Left renal pelvis (tissue), 4 donors: ENCODE measurements at places on chromosomes 2 and 18.
A peak's percentile ranks its signal among the peaks of the same experiment; 100 is the strongest.

DNA sequence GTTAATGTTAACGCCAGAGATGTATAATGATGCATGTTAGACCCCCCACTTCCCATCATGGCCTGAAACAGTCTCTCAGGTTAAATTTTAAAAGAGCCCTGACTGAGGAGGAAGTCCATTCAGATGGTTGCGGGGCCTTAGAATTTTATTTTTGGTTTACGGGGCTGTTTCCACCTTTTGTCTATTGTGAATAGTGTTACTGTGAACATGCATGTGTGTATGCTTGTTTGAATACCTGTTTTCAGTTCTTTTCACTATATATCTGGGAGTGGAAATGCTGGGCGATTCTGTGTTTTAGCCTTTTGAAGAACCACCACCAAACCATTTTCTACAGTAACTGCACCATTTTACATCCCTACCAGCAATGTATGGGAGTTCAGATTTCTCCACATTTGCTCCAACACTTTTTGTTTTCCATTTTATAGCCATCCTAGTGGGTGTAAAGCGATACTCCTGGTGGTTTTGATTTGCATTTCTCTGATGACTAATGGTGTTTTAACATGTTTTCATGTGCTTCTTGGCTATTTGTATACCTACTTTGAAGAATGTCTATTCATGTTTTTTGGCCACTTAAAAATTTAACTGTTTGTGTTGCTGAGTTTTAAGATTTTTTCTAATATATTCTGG, 133.0 kb downstream of the MYO3B start:
- DNase-seq = no peak

DNA sequence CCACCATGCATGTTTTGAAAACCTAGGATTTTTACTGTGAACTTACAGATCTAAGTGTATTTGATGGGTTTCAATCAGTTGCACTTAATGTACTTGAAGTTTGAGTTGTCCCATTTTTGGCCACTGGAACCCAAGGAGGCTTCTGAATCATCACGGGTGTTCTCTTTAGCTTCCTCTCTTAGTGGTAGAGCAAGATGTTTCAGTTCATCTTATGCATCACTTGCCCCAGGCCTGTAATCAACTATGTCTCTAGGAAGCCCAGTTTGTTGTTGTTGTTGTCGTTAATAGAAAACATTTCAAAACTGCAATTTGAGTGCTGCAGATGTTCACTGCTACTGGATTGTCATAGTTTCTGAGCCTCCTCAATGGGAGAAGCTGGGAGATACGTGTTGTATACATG, 97.0 kb downstream of the FHOD3 start:
- DNase-seq = no peak

DNA sequence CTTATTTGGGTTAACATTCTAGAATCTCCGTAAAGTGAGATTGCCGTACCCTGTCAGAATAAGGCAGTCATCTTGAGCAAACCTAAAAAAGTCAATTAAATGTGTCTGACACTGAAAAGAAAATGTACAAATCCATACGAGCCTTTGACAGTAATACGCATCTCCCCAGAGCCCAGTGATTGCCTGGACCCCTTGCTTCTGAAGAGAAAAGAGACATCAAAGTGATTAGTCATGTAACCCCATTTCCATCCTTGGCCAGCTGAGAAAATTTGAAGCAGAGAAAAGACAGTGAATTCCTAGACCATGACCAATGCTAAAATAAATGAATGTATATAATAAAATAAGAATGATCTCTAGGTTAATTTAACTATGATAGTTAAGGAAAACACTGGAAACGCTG, 1499.4 kb downstream of the SUCLG1 start:
- DNase-seq = no peak

- DNase-seq = no peak
Measured at GRCh38 chr18:2958819-2959298, 54.1 kb downstream of the LPIN2 start.

GRCh38 chr2:217413193-217413592, 553.3 kb upstream of the TNP1 start:
- DNase-seq = no peak

GRCh38 chr18:65380571-65380970, 370.2 kb upstream of the CDH7 start:
- DNase-seq = no peak

DNA sequence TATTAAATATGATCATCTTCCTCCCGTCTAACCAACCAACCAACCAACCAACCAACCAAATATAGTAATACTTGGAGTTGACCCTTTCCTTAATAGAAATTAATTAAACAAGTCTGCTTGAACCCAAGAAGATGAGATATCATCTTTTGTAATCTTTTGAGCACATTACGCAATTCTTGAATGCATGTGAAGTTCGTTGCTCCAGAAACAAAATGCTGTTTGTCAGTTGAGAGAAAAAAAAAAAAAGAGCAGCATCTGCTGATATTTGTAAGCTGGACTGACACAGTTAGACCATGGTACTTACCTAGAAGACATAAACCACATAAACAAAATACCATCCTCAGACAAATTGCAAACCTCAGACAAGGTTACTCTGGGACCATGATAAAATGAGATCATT, 9.2 kb upstream of the SERPINB2 start:
- no peak for DNase-seq

GRCh38 chr2:165105926-165106325, 97.9 kb downstream of the SCN3A start:
- no peak for DNase-seq

GRCh38 chr2:241905716-241906377, 36.3 kb downstream of the RTP5 start:
- DNase-seq = no peak

GRCh38 chr2:192574552-192574951, 379.8 kb upstream of the TMEFF2 start:
- DNase-seq = no peak

DNA sequence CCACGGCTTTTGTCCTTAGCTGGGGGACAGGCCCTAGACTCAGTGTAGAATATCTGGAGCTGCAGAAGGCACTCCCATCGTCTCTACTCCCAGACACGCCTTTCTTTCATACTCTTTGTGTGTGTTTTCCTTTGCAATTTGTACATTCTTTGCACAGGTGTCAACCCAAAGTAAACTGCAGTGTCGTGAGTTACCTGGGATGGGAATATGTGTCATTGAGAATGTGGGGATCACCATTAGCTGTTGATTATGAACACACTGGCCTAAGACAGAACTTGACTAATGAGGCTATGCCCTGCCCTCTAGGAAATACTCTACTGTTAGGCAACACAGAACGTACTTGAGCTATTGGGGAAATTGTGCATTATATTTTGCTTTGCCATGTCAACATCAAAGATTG, 233.3 kb downstream of the SETBP1 start:
- DNase-seq = no peak

GRCh38 chr2:233676046-233676445, 4.3 kb downstream of the UGT1A9 start:
- DNase-seq = no peak

GRCh38 chr18:75809926-75810255, 382.4 kb upstream of the SMIM21 start:
- peak; percentile 52 for DNase-seq

- DNase-seq = no peak
Measured at GRCh38 chr2:110770959-110771431, 38.6 kb downstream of the ACOXL start.

GRCh38 chr2:173216051-173216450, 138.6 kb upstream of the CDCA7 start:
- DNase-seq = no peak

DNA sequence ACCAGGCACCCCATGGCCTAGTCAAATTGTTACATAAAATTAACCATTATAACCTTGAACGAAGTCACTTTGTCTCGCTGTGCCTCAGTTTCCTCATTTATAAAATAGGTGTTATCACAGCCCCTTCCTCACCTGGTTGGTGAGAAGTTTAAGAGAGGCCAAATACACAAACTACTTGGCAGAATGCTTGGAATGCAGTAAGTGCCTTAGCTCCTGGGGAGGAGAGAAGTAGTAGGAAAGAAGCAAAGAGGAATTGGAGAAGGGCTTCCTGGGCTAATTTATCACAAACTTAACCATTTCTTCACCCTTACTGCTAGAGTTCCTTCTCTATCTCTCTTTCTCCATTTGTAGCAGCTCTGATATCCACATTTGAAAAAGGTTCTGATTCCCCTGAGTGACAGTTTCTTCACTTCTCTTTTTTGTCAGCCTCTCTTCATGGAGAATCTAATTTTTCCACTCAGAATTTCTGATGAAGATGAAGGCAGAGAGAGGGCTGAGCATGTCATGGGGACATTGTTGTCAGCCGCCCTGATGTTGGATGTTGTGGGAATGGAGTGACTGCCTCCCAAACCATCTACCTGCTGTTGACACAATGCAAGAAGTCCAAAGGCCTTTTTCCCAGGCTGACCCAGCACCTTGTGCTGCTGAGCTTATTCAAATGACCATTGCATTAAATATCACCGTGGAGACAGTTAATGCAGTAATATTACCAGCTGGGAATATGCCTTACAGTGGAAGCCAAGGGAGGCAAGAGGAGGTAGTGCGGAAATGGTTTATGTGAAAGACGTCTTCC, 60.4 kb downstream of the BOD1L2 start:
- no peak for DNase-seq

- DNase-seq = no peak
Measured at GRCh38 chr18:54222922-54223567, 1.4 kb downstream of the MBD2 start.

DNA sequence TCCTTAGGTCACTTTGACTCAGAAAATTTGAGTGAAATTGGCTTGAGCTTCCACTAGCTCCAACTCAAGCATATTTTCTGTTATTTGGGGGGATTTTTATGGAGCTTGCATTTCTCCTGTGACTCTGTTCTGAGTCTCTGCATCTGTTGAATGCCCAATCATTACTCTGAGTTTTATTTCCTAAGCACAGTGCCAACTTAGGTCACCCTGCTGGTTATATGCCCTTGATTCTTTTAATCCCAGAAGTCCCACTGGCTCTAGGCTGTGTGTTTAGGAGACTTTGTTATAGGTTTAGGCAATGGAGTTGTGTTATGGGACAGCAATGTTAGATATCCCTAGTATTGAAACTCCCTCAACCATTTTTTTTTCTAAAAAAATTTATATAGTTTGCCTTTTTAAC, 198.2 kb upstream of the DTNA start:
- DNase-seq = no peak

DNA sequence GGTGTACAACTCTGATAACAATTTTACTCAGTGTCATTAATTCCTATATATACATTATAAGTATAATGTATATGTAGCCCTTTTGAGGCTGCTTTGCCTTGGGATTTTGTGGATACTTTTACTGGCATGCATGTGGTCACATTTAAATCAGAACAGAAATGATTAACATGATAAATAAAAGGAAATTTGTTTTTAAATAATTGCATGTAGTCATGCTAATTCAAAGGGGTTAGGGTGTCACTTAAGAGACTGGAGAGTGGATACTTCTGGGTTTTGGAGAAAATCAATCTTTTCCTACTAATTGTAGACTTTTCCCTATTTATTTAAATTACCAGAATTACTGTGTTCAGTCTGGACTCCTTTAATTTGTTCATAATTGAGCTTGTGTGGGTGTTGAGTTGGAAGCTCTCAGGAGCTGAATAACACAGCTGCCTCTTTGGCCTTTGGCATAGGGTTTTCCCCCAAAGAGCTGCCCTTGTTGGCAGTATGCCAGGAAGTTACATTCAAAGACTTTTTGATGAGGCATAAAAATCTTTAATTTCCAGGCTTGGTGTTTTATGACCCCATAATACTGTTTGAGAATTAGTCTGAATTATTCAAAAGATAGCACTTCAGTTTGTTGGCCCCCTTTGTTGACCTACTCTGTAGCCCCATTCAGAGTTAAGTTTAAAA, 484.7 kb upstream of the NRP2 start:
- no peak for DNase-seq

DNA sequence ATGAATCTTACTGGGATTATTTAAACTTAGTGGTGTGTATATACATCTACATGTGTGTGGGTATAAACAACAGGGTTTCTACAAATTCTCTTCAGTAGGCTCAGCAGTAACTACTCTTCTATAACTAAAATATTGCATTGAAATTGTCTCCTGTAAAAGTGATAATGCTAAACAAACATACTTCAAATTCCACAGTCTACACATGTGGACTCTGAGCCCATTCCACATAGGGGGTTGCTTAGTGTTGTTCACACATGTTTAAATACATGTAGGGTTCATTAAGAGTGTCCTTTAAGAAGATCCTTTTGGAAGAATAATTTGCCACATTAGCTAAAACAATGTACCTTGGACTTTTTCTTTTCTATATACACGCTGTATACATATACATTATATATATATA, 152.8 kb upstream of the VRK2 start:
- no peak for DNase-seq

- DNase-seq = no peak
Measured at GRCh38 chr2:20515290-20516220, 68.7 kb downstream of the RHOB start.

DNA sequence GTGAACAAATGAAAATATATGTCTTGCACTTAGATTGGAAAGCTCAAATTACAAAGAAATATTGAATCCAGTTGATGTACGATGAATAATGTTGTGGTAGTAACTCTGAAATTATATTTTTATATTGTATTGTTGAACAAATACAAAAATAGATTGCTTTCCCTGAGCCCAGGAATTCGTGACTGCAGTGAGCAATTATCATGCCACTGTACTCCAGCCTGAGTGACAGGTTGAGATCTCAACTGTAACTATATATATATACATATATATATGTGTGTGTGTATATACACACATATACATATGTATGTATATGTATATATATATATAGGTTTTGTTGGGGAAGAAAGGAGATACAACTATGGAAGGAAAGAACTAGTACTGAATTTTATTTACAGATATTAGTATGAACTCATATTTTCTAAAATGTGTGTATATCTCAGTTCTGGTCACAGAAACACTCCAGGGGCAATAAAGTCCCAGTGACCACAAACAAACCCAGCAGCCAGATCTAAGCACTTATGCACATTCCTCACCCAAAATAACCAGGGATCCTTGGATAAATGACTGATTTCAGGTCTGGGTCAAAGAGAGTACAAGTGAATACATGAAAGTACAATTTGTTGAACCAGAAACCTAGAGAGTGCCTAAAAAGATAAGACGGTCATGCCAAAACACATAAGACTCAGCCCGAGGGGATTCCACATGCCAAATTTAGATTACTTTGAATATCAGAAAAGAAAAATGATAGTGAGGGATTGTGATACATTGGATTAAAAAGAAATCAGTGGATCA, 146.3 kb downstream of the TMX3 start:
- DNase-seq = no peak

- no peak for DNase-seq
Measured at GRCh38 chr2:234422273-234422732, 74.6 kb downstream of the ARL4C start.
